ENCODE measurements at places on chromosomes 1 and 21. TPM values are rescaled to one million over a fixed set of nuclear protein-coding genes. Genes with fewer than 3 reads are reported as not detected.

DNA sequence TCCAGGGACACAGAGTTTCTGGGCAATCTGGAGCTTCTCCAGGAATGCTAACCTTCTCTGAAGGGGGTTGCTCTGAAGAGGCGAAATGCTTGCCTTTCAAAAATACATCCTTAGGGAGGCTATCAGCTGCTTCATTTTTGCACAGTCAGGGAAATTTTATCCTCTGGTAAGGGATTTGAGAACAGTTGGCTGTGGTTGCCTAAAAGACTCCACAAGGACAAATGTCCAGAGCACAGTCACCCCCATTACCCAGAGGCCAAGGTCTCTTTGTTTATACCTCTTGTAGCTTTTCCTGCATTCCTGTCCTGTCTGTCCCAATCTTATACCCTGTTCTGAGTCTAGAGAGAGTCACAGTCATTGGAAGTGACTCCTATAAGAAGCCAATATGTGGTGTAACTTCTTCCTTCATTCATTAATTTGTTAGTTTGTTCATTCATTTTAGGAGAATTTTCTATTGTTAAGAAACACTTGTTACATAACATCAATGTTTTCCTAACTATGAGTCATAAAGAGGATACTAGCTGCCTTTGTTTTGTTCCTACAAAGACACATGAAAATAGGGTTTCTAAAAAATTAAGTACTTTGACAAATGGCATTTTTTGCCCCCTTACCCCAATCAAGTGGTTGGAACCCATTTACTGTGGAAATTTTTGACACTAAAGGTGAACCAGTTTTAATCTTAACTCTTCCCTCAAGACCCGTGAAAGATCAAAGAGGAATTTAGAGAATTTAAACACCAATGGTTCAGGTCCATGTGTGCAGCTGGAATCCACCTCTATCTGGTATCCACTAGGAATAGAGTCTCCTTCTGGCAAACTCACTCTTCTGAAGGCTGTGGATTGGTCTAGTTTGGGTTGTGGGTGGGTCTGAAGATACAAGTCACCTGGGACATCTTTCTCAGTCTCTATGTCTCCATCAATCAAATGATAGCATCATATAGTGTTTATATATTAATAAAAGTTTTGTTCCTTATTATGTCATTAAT is 47.1 kb downstream of the GPR88 start:
- no peak overlapping the region for H3K4me3 ChIP-seq
- no peak overlapping the region for H3K27ac ChIP-seq
- peaks cover 12% of the 10 kb centered on the region for H3K4me1 ChIP-seq
- H3K36me3 ChIP-seq = no peaks in the 10 kb centered on the region

DNA sequence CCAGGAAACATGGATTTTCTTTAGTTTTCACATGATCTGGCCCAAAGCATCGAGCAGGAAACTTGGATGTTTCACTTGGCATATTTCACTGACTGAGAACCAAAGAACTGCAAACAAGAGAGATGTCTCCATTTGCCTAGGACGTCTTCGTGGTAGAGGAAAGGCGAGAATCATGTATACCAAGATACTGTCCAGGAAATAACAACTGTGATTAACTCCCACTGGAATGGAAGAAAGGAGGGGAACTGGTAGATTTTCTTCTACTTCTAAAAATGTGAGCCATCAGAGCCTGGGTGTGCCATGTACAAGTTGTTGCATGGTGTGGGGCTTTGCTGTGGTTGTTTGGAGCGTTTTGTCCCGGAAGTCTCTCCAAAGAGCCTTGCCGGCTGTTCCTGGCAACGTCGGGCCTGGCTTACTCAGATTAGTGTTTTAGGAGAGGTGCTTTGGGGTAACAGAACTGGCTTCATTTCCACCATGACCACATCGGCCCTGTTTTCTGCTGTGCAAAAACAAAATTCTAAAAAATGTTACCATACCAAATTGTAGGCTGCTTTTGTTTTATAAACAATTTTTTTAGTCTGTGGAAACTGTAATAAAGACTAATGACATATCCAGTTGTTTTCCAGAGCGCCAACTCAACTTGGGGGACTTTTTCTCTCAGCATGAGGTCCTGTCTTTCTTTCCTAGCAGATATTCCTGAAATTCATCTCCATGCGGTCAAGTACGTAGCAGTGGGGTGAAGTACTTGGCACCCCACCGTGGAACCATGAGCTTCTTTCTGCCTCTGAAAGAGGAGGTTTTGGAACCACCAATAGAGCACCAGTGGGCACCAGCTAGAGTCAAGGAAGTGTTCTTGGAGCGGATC is 118.3 kb downstream of the TM2D1 start:
- H3K27me3 ChIP-seq = no peaks in the 10 kb centered on the region
- H3K4me1 ChIP-seq = no peaks in the 10 kb centered on the region
- no peaks in the 10 kb centered on the region for H3K36me3 ChIP-seq
- no peak for DNase-seq

- peak overlapping the region; percentile 95 for H3K27ac ChIP-seq
- H3K4me3 ChIP-seq = peak overlapping the region; percentile 93
- peaks cover 7% of the 10 kb centered on the region for H3K4me1 ChIP-seq
- H3K27me3 ChIP-seq = no peaks in the 10 kb centered on the region
These were observed 772 bp downstream of the UCK2 start for GRCh38 chr1:165828103-165828668.

DNA sequence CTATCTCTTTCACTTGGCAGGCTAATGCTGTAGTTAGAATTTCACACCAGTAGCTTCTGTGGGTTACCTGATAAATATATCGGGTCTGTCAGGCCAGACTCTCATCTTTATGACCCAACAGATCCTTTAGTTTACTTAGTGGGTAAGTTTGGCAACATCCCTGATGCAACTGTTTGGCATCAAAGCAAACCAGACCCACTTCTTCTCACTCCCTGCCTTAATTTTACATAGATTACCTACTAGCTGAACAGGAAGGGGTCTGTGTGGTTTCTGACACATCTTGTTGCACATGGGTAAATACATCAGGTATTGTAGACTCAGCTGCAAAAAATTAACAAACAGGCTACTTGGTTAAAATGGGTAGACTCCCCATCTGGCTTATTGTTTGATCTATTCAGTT is 3.2 kb upstream of the GUK1 start:
- H3K4me3 ChIP-seq = no peak overlapping the region
- DNase-seq = no peak
- H3K36me3 ChIP-seq = 0 out of 2 replicates have a peak, but pooled peaks cover 1% of the 10 kb centered on the region
- no peak overlapping the region for H3K27ac ChIP-seq
- peaks cover 10% of the 10 kb centered on the region for H3K4me1 ChIP-seq

- H3K36me3 ChIP-seq = no peaks in the 10 kb centered on the region
- DNase-seq = no peak
- no peaks in the 10 kb centered on the region for H3K27me3 ChIP-seq
- no peaks in the 10 kb centered on the region for H3K4me1 ChIP-seq
These were observed 256.2 kb upstream of the PLXNA2 start for GRCh38 chr1:208500375-208500774.

GRCh38 chr1:219573960-219574359 is 38.9 kb downstream of the ZC3H11B start:
- H3K4me1 ChIP-seq = no peaks in the 10 kb centered on the region
- DNase-seq = no peak
- no peak overlapping the region for H3K4me3 ChIP-seq
- H3K36me3 ChIP-seq = no peaks in the 10 kb centered on the region
- H3K27me3 ChIP-seq = no peaks in the 10 kb centered on the region
- no peak overlapping the region for H3K27ac ChIP-seq

Gene CD5L
- total RNA-seq = not detected
